ENCODE measurements at places on chromosomes 2 and 18.

- DNase-seq: no peak
These were observed 34.8 kb upstream of the SP5 start for GRCh38 chr2:170680172-170680941.

DNA sequence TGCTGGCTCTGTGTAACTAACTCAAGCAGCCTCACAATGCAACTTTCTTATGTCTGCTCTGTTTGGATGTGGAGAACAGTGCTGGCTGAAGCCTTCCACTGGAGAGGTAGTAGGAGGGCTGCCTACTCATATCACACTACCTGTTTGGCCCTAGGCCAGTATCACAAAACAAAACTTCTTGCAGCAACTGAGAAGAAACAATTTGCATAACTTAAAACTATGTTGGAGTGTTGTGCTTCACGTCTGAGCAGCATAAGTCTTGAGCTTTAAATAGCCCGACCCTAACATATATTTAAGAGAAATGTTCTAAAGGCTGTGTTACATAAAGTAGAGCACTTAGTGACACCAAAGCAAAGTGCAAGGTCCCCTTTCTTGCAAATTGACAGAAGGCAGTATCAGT is 204.9 kb upstream of the ACVR2A start:
- no peak for DNase-seq

DNA sequence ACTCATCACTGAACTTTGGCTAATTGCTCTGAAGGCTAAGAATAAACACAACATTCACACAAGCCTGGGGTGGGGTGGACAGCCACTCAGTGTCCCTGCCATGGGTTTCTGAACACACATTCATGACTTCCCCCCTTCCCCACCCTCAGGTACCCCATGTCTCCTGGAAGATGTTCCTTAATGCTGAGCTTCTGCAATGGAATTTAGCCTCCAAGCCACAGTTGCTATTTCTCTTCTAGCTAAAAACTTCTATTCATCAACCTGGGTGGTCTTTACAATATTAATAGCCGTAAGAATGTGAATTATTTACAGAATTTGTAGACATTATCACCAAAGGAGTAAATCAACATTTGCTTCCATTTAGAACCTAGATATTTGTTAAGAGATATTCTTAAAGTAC is 175.1 kb downstream of the ACKR3 start:
- no peak for DNase-seq

GRCh38 chr2:1068822-1069221 is 118.2 kb downstream of the SNTG2 start:
- DNase-seq: no peak

GRCh38 chr2:101330253-101330933 is 21.9 kb upstream of the RNF149 start:
- no peak for DNase-seq
